ENCODE measurements at places on chromosomes 12 and 14.

DNA sequence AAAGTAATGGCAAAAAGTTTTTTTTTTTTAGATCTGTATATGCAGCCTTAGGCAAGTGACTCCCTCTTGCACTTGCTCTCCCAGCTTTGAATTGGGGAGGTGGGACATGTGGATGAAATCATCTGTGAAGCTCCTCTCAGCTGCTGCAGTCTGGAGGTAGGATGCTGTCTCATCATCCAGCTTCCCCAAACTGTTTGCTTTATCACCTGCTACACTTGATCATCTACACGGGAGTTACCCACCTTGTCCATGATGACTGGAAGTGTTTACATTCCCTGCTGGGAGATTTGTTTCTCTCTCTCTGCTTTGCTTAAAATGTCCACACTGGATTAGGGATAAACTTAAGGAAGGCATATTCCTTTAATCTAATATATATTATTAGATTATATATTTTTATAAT is 8.5 kb upstream of the FGF23 start:
- DNase-seq = no peak

DNA sequence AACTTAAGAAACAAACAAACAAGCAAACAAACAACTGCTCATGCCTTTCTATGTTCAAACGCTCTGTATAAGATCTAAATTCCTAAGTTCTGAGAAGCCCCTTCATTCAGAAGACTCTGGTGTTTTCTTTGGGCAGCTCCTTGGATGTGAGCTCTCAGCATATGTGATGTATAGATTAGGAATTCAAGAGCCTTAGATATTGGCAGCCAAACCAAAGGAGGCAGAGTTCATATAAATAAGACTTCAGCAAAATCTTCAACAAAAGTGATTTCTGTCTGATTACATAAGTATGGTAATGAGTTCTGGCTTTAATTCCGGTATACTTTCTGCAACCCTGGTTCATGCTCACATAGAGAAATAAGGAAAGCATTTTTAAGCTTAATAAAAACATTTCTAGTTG is 145.6 kb downstream of the DYRK2 start:
- DNase-seq = no peak

DNA sequence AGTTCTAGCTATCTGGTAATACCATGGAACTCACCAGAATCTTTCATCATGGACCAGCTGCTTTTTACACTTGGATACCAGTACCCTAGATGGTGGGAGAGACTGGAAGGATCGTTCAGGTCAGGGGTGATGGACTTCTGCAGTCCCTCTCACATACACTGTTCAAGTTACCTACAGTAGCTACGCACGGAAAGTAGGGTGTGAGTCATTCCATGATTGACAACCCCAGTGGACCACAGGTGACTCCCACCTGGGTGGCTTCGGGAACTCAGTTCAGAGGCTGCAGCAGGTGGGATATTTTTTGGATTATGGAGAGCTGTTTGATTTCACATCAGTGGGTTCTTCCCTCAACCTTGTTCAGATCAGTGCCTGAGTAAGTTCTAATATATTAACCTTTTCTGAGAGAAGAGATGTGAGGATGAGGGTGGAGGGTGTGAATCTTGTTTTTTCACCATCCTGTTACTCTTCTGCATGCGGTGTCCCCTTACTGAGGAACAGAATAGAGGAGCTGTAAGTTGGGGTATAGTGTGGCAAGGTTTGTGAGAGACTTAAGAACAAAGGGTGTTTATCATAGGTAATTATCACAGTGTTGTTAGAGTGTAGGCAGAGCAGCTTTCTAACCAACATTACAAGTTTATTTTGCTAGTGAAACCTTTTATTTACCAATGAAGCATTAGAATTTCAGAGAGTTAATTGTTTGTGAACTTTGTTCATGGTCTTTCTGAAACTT is 39.6 kb downstream of the PRKCH start:
- DNase-seq = no peak

GRCh38 chr12:28802706-28803438 is 346.2 kb upstream of the FAR2 start:
- no peak for DNase-seq

DNA sequence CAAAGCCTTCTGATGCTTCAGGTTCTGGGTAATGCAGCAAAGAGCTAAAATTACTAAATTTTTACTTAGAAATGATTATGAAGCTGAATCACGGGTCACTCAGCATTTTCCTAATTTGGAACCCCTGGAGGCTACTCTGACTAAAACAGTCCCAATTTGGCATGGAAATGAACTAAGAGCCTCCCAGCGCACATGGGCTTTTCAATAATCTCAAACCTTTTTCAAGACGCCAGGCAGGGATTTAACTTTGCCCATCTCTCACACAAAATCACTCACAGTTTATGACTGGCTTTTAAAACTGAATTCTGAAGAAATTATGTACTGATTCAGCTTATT is 68.3 kb downstream of the LLPH start:
- no peak for DNase-seq

Data from hematopoietic multipotent progenitor cell treated with erythropoietin and hydrocortisone succinate and interleukin-3 and kit ligand, for 4 days (in vitro differentiated cells).